GM12864 (cell line): ENCODE measurements at places on chromosomes 12 and 14.

GRCh38 chr12:61781021-61781581, 479.1 kb upstream of the USP15 start:
- DNase-seq = no peak

- no peak for DNase-seq
These were observed 5.1 kb downstream of the MIPOL1 start for GRCh38 chr14:37202812-37203211.

DNA sequence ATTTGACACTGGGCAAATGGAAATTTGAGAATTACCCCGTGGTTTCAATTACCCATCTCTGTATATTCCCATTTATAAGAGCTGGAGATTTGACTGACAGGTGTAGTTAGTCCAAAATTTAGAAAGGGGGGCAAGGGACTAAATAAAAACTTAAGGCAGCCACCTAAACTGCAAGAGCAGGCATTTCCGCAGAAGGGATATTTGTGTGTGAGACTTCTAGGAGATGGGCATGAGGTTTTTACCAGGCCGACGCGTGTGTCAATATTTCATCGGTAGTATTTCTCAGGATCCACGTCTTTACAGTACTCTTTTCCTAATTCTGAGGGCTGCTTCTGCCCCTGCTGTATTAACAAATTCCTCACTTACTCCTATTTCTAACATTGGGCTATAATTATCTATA, 1.4 kb downstream of the FAR2 start:
- DNase-seq = no peak

- no peak for DNase-seq
These were observed 11.6 kb downstream of the STX2 start for GRCh38 chr12:130827432-130827831.

GRCh38 chr14:63654346-63654745, 12.7 kb upstream of the WDR89 start:
- no peak for DNase-seq

DNA sequence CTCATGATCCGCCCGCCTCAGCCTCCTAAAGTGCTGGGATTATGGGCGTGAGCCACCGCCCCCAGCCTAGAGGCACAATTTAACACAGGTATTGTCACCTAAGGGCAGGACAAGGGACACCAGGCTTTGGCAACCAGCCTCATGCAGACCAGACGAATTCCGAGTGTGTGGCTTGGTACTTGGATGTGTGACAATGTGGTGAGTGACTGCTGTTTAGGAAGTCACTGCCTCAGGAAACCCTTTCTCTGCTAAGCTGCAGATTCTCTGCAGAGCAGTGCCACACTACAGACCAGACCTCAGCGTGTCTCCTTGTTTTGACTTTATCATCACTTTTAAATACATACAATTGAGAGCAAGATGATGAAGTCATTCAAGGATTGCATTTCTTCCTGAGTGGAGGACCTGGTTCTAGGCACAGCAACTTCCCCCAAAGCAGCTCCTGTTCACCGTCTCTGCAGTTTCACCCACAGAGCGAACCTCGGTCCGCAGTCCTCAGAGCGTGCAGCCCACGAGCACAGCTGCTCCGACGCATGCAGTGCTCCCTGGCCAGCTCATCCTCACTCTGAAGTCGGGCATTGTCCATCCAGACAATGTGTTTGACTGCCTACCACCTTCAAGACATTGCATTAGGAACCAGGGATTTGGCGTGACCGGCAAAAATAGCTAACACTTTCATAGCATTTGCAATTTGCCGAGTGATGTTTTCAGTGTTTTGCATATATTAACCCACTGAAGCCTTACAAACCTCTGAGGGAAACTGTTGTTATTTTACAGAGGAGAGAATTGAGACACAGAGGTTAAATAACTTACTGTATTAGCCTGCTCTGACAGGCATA, 235.2 kb downstream of the CHST11 start:
- DNase-seq = no peak
